ENCODE measurements at places on chromosomes 13 and 19. TPM values are rescaled to one million over a fixed set of nuclear protein-coding genes. Genes with fewer than 3 reads are reported as not detected.

DNA sequence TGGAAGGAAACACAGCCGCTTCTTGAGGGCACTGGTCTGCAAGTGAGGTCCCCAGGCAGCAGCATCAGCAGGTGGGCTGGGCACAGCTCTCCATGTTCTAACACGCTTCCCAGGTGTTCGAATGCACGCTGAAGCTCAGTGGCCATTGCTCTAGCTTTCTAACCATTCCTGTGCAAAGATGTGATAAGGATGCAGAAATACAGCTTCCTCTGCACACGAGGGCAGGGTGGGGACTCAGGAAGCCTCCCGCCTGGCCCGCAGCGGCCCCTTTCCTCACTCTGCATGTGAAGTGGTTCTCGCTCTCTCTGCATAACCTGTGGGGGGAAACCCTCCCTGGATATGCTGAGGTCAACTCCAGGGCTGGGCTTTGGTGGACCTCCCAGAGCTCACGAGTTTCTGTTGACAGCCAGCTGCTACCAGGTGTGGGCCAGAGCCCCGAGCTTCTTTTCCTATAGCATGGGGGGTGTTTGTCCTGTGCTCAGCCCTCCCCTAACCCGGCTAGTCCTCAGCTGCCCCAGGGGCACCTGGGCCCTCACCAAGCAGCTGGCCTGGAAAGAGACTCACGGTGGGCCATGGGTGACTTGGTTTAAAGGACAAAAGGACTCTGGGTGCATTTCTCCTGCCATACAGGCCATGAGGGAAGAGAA, 168.2 kb downstream of the TEX29 start:
- ATAC-seq, result no peak

- no peak for ATAC-seq
These were observed 1.6 kb downstream of the SIX5 start for GRCh38 chr19:45767410-45767880.

DNA sequence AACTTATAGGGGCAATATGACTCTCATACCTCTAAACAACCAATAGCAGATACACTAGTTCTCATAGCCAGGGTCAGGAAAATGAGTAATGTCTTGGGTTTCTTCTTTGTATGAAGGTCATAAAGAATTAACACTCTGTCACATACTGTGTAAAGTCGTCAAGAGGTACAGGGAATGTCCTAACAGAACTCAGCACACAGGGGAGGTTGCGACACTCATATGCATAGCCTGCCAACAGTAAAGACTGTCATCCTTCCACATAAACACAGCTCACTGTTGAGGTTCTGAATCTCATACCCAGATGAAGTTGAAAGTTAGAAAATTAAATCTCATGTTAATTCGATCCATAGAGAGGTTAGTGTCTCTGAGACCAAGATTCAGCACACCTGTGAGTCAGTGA, 34.2 kb upstream of the ZNF254 start:
- ATAC-seq, result no peak

GRCh38 chr13:113905942-113906341, 42.1 kb upstream of the GAS6 start:
- ATAC-seq, result no peak

- no peak for ATAC-seq
These were observed 59.2 kb downstream of the GJA3 start for GRCh38 chr13:20101467-20102316.

- ATAC-seq, result no peak
These were observed 549.1 kb upstream of the MIR17HG start for GRCh38 chr13:90798381-90798780.

The ACP7 gene
- total RNA-seq, result not detected

DNA sequence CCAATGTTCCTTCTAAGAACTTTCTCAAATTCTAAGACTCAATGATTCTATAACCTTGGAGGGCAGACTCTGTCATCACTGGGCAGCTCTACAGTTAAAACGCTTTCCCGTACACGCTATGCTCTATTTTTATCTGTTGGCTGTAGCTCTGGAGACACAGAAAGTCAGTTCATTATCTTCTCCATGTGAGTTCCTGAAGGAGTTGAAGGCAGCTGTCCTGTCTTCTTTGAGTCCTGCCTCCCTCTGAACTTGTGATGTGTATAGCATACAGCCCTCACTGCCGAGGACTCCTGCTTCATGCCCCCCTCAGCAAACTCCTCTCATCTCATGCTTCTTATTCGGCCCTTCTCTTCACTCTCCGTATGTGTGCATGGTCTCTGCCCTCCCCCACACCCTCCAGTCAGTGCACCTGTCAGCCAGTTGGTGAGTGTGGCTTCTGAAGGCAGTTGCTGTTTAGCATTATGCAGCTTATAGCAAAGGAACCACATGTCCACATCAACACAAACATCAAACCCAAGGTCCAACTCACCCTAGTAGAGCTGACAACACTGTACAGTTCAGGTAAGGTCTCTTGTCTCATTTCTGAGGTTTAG, 504.9 kb downstream of the DIAPH3 start:
- ATAC-seq, result no peak

GRCh38 chr13:19345158-19345557, 163.5 kb upstream of the TUBA3C start:
- ATAC-seq, result no peak

The ZNF57 gene
- 6.1 TPM for total RNA-seq

The CATSPERD gene
- not detected for total RNA-seq

The PLPP2 gene
- 1.3 TPM for total RNA-seq

GRCh38 chr13:32048816-32049215, 17.2 kb downstream of the FRY start:
- ATAC-seq, result peak; percentile 57

- ATAC-seq, result peak; percentile 3
These were observed 373 bp downstream of the TNFAIP8L1 start for GRCh38 chr19:4639531-4640246.

The LPAR6 gene
- total RNA-seq, result 13.9 TPM

The CERS1 gene
- not detected for total RNA-seq

DNA sequence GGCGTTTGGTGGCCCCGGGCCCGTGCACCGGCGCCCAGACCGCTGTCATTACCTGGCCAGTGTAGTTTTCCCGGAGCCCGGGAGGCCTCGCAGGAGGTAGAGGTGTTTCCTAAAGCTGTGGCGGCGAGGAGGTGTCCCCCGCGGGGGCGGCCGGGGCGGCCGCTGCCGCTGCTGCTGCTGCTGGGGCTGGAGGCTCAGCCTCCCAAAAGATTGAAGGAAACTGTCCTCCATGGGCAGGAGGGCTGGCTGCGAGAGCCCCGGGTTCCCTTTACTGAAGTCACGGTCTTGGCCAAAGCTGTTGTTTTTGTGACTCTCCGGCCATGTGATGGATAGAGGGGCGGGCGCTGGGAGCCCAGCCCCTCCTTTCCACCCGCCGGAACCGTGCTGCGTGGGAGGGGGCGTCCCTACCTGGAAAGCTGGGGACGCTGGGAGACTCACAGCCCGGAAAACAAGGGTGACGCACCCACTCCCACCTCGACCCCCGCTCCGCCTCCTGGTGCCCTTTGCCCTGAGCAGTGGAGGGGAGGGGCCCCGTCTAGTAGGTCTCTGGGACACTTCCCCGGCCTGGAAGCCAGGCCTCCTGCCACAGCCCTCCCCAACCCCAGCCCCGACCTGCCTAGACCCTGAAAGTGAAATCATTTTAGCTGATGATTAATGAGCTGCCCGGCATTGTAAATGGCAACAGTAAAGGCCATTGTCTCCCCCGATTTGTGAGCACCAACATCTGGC, at the start of gene N4BP2L1:
Gene N4BP2L1, minus strand, starts transcription at position 279 of the 729 bp plus-strand sequence. Its CDS starts 48 bp downstream, at position 231.
- ATAC-seq, result peak; percentile 83

The C19orf81 gene
- total RNA-seq, result not detected

The NRTN gene
- total RNA-seq, result 0.52 TPM

DNA sequence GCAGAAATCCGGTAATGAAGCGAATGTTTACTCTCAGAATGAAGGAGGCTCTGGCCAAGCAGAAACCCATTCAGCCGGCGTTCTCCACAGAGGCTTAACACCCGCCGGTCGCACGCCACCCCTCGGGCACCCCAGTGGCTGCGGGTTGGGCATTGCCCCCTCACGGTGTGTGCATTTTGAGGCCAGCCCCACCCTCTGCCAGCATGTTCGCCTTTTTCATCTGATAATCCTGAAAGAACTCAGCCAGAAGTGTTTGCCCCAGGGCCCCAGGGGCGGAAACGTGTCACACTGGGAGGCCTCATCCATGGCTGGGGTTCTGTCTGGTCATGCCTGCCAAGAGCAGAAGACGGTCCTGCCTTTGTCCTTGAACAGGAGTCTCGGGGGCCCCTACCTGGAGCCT, 34.2 kb downstream of the COMP start:
- no peak for ATAC-seq

GRCh38 chr19:55613930-55614710, 8.7 kb downstream of the ZNF865 start:
- no peak for ATAC-seq

The UQCRFS1 gene
- 44.2 TPM for total RNA-seq

- no peak for ATAC-seq
These were observed 52.0 kb upstream of the TNFRSF19 start for GRCh38 chr13:23518231-23518630.

- ATAC-seq, result no peak
These were observed 15.4 kb downstream of the CEBPG start for GRCh38 chr19:33388725-33389420.

GRCh38 chr19:16586991-16587832, 15.0 kb upstream of the SLC35E1 start:
- no peak for ATAC-seq

DNA sequence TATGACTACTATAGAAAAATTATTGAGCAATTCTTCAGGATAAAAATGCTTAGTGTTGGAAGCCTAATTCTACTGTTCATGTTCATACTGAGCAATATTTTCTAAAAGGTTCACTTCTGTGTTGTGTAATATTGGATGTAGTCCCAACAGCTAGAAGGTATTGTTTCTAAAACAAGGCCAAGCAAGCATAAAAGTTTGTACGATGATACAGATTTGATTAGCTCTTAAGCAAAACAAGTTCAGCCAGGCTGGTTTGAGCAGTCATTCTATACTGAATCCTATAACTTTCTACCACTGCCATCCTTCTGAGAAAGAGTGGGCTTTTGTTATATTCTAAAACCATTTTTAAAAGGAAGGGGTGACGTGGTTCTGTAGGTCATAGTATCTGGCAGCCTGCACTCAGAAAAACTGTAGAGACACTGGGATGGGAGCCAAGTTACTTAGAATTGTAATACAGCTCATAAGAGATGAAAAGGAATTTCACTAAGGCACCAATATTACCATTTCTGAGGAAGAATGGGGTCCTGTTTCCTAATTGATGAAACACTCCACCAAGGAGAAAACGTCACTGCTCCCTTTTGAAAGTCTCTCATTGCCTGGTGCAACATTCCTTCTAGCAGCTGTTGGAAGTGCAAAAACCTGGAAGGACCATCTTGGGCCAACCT, 275.0 kb upstream of the DACH1 start:
- ATAC-seq, result no peak

- no peak for ATAC-seq
These were observed 504.6 kb upstream of the KLHL1 start for GRCh38 chr13:70612881-70613280.

DNA sequence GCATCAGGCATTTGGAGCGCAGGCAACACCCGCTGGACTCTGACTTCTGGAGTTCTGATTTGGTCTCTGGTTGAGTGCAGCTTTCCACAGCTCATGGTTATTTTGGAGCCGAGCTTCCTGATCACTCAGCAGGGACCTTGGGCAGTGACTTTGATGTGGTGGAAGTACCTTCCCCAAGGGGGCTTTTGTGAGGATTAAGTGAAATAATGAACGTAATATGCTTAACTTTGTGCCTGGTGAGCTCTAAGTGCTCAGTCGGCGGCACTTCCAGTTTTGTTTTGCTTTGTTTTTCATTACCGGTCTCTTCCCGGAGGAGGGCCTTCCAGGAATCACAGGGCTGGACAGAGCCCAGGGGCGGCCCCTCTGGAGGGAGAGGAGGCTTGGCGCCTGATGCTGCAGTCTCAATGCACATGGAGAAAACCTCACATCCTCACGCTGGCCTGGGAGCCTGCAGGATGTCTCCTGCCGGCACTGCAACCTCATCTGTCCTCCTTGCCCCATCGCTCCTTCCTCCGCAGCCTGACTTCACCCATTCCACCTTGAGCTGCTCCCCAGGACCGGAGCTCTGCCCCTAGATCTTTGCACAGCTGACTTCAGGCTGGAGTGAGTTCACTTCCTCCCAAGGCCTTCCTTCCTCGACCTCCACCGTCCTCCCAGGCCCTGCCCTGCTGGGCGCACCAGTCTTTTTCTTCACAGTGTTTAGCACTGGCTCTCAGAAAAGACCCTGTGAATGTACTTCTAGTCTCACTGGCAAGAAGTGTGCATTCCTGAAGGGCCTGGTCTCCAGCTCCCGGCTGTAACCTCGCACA, 1.5 kb downstream of the PLEKHF1 start:
- ATAC-seq, result peak; percentile 8

DNA sequence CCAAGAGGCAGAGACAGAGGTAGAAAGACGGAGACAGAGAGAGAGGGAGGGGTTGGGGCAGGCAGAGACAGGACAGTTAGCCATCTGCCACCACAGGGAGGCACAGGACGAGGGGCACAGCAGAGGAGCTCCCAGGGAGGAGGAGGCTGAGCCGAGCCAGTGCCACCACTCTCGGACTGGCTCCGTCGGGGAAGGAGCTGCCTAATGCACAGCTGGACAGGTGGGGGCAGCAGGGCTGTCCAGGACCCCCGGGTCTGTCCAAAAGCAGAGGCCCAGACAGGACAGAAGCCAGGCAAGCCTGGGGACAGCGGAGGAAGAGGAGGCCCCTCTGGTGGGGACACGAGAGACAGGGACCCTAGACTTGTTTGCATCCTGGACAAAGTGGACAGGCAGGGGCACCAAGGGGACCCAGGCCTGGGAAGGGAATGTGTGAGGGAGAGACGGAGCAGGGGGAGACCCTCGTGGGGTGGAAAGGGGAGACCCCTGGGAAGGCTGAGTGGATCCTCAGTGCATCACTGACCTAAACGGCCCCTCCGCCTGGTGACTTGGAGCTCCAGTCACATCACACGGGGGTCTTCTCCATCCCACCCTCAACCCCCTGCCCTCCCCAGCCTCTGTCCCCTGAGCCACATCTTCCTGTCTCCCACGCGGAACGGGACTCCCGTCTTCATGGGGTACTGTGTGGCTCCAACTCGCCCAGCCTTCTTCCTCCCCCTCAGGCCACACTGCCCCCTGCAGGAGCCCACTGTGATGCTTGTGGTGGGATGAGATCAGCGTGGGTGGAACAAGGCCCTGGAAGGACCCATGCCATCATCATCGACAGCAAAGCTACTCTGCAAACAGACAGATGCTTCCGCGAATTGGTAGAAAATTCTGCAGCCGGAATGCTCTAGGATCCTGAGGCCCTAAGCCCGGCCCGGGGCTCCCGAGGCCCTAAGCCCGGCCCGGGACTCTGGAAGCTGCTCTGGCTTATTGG, 915 bp downstream of the F10 start:
- ATAC-seq, result no peak

DNA sequence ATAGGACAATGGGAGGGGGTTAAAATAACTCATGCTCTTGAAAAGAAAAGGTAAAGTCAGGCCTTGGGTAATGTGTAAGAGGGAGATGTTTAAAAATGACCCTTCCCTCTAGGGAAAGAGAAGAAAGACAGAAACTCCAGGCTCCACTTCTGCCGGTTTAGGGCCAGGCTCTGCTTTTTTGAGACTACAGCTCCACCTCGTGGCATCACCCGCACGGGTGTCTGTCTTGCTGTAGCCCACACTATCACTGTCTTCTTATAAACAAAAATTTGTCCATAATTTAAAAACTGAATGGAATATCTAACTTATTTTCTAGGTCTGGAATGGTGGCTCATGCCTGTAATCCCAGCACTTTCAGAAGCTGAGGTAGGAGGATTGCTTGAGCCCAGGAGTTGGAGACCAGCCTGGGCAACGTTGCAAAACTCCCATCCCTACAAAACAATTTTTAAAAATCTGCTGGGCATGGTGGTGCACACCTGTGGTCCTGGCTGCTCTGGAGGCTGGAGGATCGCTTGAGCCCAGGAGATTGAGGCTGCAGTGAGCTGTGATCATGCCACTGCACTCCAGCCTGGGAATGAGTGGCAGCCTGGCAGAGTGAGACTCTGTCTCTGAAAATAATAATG, 65.1 kb upstream of the GTF3A start:
- peak; percentile 63 for ATAC-seq

All from activated T-helper 17 cell treated with anti-CD3 and anti-CD28 coated beads, Interleukin-2, amount 50 U/mL, for 72 hours (primary cell).